ENCODE measurements at places on chromosomes 12 and 14.

DNA sequence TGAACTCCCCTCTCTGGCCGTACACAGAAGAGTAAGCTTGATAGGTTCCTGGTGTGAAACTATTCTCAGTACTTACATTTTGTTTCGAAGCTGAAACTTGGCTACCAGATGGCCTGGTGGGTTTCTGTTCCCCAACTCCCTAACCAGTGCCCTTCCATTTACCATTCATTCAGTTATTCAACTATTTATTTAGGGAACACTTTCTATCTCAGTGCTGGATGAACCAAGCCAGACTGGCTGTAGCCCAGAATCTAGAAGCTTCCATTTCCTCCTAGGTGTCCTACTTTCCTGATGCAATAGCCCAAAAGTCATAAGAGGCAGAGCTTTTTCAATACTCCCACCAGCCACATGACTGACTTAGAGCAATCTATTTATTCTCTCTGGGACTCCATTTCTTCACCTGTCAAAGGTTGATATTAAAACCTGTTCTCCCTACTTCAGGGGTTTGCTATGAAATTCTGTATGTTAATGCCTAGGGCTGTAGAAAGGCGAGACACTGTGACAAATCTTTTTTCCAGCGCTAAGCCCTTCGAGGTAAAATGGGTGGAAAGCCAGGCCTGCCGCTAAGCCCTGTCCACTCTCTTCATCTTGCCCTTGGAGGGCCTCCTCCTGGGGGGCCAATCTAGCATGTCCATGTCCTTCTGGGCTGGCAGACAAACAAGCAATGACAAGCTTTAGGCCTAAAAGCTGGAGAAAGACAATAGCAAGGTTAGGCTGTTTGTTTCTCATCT lies 8.1 kb upstream of the IRF2BPL start:
- DNase-seq, result no peak

- no peak for DNase-seq
Measured at GRCh38 chr14:21112255-21112654, 11.4 kb downstream of the TMEM253 start.

DNA sequence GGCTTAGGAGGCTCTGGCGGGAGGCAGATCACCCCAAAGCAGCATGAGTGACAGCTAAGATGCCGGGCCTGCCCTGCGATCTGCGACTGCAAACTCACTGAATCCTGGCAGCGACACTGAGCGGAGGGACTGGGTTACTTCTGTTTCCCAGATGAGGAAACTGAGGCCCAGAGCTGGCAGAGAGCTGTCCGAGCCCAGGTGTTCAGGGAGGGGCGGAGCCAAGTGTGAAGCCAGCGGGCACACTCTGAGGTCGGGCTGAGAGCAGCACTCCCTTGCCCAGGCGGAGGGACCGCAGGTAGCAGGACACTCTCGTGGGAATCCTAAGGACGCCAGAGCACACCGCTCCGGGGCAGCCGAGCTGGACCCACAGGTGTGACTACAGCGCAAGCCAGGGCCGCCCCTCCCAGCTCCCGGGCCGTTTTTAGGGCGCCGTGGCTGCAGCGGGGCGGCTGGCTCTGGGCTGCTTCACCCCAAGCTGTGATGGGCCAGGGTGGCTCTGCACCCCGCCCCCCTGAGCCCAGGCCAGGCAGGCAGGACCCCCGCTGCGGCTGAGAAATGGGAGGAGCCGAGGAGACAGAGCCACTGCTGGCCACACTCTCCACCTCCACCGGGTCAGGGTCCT lies 27.4 kb downstream of the MMP17 start:
- DNase-seq, result no peak

DNA sequence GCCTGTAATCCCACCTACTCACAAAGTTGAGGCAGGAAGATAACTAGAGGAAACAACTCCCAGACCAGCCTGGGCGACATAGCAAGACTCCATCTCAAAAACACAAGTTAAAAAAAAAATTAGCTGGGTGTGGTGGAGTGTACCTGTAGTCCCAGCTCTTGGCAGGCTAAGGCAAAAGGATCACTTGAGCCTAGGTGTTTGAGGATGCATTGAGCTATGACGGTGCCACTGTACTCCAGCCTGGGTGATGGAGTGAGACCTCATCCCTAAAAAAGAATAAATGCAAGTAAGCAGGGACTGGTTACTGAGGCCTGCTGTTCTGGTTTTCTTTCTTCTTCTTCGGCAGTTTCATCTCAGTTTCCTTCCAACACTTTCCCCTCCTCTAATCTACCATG lies 7.4 kb downstream of the PTPN21 start:
- DNase-seq, result no peak

- DNase-seq, result no peak
Measured at GRCh38 chr14:94043756-94044475, 17.8 kb downstream of the OTUB2 start.

- DNase-seq, result no peak
Measured at GRCh38 chr14:35406506-35407305, 2.2 kb upstream of the NFKBIA start.
